ENCODE measurements at places on chromosomes 4 and X.
A peak's percentile ranks its signal among the peaks of the same experiment; 100 is the strongest.

- DNase-seq = no peak
These were observed 3.5 kb downstream of the RAB9B start for GRCh38 chrX:103828529-103828928.

GRCh38 chr4:95048296-95048695, 290.5 kb downstream of the BMPR1B start:
- DNase-seq = no peak

DNA sequence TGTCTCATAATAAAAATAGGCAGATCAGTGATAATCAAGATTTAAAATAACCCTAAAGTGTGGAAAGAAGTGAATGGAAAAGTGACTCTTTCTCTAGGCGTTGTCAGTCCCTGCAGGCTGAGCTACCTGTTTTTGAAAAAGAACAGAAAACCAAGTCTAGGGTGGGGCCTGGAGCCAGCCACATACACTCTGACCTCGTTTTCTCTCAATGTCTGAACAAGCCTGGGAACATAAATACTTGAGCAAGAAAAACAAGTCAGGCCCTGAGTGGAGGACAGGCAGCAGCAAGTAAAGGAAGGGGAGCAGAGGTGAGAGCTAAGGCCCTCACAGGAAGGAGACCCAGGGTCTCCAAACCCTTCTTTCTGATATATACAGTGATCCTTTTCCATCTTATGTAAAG, 91.7 kb upstream of the HPF1 start:
- no peak for DNase-seq

- DNase-seq = no peak
These were observed 2.0 kb downstream of the HS3ST1 start for GRCh38 chr4:11426731-11427120.

- no peak for DNase-seq
These were observed 16.6 kb upstream of the ZNF718 start for GRCh38 chr4:107444-108429.

DNA sequence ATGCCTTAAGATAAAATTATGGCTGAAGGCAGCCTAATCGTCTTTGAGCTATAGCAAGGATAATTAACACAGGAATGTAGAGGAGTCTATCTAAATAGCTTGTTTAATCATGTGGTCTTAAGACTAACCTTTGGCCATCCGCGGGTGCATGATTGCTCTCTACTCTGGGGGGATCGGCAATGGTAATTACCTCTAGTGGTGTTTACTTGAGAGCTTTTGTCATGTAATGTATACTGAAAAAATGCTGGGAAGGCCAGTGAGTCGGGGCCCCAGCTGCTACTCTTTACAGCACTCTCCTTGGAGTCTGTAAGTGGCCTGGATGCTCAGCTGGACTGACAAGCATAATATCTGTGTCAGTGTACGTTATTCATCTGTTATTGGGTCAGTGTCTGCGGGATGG, 65.5 kb upstream of the GNPDA2 start:
- no peak for DNase-seq

GRCh38 chrX:107718156-107718621, 57.4 kb downstream of the TSC22D3 start:
- peak; percentile 58 for DNase-seq

DNA sequence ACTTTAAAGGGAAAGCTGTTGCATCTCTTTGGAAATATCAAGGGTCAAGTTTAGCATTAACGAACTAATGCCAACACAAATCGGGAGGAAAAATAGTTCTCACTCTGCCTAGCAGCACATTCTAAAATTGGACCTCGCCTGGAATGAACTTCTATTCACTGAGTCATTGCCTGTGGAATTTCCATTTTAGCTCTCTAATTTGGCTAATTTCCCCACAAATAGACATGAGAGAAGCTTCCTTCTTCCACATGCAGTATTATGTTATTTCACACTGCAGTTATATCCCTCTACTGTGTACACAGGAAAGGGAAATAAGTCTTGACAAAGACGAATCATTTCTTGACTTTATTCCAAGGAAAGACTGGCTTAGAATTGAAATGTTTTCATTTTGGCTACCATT, 9.3 kb downstream of the ZXDA start:
- no peak for DNase-seq

- no peak for DNase-seq
These were observed 172.3 kb upstream of the RPS6KA3 start for GRCh38 chrX:20438871-20439526.

All from NCI-H1105 (cell line).